Neural crest cell (in vitro differentiated cells): ENCODE measurements at places on chromosomes 16 and 17.

DNA sequence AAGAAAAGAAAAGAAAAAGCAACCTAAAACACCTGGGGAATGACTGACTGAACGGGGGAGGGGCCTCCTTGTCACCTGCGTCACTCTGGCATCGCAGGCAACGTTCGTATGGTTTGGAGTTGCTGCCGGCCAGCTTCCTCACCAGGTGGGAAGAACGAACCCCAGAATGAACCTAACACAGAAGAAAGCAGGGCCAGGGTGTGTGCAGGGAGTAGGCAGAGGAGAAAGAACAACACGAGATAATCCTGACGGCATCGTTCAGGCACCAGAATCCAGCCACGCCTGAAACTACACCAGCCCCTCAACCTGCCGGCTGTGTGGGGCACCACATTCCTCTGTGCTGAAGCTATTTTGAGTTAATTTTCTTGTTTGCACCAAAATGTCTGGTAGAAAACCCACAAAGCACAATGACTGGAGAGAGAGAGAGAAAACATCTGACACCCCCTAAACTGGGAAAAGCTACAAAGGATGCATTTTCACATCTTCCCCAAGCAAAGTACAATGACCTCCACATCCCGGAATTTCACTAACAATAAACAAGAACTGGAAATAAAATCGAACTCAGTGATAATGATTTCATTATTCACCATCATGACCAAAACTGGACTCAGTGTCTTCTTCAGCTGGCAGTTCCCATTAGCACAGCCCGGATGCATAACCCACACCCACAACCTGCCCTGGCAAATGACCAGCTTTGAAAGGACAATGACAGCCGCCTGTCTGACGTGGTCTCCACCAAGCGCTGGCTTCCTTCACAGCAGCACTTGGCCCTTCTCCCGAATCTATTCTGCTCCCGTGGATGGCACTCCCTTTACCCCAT, 23.6 kb downstream of the RAB40B start:
- DNase-seq: no peak

- DNase-seq: no peak
Observed at GRCh38 chr17:915538-916201, 63.9 kb downstream of the NXN start.

GRCh38 chr17:50219939-50220465, 18.6 kb upstream of the COL1A1 start:
- DNase-seq: no peak

DNA sequence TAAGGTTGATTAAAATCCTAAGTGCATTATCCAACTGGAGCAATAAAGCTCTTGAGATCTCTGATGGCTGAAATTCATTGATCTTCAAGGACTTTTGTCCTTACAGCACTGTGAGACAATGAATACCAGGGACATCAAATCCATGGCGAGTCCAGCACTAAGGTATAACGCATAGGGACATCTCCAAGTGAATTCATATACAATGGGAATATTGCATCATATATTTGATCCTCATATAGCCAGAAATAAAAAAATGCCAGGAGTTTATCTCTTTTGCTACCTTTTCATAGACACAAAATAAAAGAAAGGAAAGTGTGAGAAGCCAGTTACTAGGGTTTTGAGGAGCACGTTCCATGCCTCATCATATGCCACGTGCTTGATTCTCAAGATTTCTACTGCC, 112.5 kb upstream of the CDH13 start:
- no peak for DNase-seq

DNA sequence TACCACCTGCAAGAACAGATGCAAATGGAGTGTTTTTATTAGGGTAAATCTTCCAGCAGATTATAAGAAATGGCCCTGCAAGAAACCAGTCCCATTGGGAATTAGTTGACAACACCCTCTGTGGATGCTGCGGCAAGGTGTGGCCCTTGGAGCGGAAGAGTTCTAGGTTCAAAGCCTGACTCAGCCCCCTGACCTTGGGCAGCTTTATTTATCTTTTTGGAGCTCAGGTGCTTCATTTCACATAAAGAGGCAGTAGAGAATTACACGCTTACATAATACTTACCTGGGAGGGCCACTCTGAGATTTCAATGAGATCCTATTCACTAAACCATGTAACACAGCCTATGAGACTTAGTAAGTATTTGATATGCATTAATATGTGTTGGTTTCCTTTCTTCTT, 318.2 kb upstream of the SOX9 start:
- no peak for DNase-seq

DNA sequence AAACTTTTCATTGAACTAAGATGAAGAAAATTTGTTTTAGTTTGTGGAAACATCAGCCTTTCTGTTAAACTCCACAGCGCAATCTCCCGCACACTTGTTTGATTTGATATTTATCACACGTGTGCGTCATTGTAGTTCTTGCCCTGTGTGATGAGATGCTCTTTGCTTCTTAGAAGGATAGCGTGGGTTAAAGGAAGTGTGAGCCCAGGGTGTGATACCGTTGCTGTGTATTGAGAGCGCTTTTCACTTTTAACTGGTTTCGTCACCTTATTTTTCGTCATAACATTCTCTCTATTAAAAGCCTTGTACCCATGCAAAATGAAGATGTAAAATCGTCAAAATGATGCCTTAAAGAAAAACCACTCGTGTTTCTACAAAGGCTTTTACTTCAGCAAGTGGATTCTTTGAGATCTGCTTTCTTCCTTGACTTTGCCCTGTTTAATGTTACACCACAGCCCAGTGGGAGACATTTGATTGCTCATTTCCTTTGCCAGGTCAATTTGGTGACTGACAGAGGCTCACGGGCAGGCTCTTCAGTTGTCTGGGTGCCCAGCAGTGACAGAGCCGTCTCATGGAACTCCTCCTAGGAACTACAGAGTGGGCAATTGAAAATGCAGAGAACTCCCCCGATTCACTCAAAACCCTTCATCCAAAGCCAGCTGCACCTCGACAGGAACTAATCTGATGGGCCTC, 61.1 kb downstream of the RPA1 start:
- DNase-seq: no peak

DNA sequence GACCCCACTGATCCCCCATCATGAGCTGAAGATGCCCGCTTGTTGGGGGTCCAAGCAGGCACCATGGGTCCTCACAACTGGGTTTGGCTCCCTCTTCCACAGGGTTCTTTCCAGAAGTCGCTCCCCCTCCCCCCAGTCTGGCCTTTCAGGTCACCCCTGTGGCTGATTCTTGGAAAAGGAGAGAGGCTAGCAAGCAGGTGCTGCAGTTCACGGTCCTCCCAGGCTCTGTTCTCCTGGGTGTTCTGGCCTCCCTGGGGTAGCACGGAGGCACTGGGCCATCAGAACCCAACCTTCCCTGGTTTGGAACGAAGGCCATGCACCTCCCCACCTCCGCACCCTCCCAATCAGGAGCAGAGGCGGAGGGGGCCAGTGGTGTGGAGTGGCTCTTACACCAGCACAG, 18.9 kb downstream of the CACNA1G start:
- no peak for DNase-seq

DNA sequence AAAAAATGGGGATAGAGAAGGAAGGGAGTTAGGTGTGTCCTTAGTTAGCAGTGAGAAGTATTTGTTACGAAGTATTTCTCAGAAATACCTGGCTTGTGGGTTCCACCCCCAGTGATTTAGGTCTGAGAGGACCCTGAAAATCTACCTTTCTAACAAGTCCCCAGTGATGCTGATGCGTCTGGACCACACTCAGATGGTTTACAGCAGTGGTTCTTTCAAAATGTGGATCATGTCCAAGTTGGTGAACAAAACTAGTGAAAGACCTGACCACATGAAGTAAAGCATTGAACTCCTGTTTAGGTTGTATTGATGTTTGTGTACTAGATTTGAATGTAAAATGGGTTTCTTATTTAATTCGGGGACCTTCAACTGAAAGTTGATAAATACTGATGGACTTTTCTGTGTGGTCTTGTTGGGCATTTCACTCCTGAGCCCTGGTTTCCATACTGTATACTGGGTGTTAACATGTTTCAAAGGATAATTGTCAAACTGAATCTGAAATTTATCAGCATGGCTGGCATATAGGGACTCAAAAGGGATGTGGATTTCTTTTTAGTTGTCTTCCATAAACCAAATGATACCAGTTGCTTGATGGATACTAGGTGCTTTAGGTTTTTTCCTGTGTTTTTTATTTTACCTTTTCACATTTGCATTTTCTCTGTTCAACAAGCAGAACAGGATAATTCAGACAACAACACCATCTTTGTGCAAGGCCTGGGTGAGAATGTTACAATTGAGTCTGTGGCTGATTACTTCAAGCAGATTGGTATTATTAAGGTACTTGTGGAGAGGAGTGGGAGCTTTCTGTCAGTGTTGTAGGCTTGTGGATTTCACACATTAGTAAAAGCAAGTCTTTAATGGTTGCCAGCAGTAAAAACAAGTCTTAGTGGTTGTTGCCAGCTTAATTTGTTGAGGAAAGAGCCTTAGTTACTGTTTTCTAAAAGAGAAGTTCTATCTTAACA, 8.8 kb downstream of the FUS start:
- DNase-seq: no peak

- no peak for DNase-seq
Observed at GRCh38 chr17:44536090-44536953, 21.0 kb upstream of the FZD2 start.

DNA sequence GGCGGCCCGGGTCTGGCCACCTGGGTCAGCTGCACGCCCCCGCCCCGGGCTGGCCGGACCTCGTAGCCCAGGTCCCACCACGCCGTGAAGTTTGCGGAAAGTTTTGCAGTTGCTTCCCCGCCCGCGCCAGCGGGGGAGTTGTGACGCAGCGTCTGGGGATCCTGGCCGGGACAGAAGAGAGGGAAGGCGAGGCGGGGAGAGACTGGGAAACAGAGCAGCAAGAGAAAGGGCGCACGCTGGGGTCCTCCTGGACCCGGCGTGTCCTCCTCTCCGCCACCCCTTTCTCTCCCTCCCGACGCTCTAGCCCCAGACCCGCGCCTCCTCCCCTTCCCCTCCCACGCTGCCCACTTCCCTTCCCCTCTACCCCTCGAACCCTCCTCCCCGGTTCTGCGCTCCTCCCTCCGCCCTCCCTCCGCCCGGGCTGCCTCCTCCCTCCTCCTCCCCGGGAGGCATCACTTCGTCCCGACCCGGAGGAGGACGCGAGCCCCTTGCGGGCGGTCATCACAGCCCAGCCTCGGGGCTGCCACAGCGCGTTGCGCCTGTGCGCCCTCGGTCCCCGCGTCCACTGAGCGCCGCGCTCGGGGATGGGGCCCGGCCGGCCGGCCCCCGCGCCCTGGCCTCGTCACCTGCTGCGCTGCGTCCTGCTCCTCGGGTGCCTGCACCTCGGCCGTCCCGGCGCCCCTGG, at the start of gene MRC2:
TSS of gene MRC2 (plus strand) at position 452 of the 685 bp plus-strand sequence. CDS start at position 585, 133 bp downstream.
- DNase-seq: peak; percentile 63

- no peak for DNase-seq
Observed at GRCh38 chr16:17311333-17312093, 159.2 kb downstream of the XYLT1 start.

GRCh38 chr16:6558126-6558525, 774.5 kb upstream of the RBFOX1 start:
- no peak for DNase-seq

GRCh38 chr16:12557786-12558185, 245.9 kb downstream of the CPPED1 start:
- DNase-seq: no peak

DNA sequence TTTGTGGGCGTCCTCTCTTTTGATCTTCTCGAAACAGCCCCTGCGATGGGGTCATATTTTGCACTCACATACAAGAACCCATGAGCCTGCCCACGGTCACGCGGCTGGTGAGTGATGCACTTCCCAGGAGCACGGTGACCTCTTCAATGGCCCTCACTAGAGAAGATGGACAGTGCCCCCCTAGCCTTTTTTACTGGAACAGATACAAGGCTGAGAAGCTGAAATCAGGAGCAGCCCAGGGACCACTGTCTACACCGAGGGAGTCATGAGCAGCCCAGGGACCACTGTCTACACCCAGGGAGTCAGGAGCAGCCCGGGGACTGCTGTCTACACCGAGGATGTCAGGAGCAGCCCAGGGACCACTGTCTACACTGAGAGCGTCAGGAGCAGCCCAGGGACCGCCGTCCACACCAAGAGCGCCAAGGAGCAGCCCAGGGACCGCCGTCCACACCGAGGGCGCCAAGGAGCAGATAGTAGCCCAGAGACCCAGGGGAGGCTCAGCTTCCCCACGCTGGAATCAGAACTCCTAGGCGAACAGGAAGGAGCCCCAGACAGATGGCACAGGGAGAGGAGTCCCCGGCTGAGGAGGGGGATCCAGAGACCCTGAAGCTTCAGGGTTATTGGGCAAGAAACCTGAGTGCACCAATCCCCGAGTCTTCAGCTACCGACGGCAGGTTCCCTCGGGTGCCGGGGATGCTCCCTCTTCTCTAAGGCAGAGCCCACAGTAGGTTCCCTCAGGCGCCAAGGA, 23.7 kb downstream of the ACSF3 start:
- DNase-seq: no peak

DNA sequence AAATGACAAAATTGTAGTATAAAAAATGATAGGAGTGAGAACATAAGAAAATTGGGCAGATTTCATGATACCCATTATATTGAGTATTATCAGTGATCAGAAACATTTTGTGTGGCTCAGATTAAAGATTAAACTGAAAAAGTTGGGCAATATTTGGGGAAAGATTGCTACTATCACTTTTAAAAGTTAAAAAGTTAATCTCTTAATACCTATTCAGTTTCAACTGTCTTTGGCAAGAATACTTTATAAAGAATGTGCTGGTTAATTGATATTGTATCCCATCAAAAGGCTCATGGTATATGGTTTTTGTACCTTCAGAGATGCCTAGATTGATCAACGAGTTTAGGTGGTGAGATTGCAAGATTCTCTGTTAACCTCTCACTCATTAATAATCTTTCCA, 55.8 kb downstream of the BPTF start:
- DNase-seq: no peak

DNA sequence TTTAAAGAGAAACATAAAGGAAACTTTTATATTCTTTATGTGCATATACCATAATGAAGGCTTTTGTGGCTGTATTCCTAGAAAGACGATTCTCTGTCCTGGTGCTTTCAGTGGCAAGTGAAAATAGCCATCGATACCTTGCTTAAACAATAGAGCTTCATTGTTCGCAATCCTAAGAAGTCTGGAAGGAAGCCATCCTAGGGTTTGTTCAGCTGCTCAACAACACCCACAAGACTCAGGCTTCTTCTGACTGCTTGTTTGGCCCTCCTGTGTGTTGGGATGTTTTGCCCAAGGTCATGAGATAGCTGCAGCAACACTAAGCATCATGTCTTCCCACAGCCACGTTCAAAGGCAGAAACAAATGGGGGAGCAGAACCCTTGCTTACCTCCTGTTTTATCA, 36.1 kb upstream of the COX10 start:
- no peak for DNase-seq

- no peak for DNase-seq
Observed at GRCh38 chr16:16850274-16850673, 471.3 kb downstream of the NPIPA7 start.
